Activated CD8-positive, alpha-beta memory T cell treated with anti-CD3 and anti-CD28 coated beads for 1 hour (primary cell): ENCODE measurements at places on chromosomes 5 and 9.

DNA sequence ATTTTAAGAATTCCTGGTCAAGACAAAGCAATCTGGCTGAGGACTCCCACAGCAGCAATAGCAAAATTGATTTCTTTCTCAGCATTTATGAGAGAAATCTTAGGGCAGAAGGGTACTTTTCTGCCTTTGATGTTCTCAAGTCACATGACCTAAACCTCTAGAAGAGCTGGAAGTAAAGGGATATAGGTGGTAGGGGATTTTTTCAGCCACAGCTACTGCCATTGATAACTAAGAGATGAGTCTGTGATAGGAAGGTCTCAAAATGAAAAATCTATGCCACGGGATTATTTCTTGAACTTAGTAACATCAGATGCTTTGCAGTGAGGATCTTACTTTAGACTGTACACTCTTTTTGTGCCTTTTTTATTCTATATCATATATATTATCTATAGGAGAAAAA lies 35.6 kb downstream of the IL6ST start:
- DNase-seq = no peak

DNA sequence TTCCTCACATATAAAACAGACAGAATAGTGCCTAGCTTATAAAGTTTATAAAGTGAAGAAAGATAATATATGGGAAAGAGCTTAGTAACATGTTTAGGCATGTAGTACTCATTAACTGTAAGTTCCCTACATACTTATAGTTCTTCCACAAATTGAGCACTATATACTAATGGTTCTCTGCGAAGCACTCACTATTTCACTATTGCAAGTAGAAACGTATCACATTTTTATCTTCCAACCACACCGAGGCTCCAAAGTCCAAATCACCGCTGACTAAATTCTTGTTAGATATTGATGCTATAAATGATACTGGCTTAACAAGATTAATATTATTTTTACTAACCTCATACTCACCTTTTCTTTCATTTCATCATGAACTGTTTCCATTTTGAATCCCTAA lies 61.0 kb downstream of the FBXW11 start:
- no peak for DNase-seq

DNA sequence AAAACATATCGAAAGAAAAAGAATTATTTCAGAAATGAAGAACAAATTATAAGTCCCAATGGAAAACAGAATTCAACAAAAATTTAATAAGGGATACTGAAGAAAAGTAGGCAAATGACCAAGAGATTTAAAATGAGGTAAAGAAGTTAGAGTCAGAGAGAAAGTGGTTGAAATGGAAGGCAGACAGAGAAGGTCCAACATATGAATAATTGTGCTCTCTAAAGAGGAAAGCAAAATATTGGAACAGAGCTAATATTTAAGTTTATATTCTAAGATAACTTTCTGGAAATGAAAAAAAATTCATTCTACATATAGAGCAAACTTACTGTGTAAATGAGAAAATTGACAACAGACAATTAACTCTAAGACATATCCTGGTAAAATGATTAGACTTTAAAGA lies 94.1 kb downstream of the PTCH1 start:
- no peak for DNase-seq

- no peak for DNase-seq
Observed at GRCh38 chr5:96489532-96489931, 56.5 kb upstream of the PCSK1 start.

DNA sequence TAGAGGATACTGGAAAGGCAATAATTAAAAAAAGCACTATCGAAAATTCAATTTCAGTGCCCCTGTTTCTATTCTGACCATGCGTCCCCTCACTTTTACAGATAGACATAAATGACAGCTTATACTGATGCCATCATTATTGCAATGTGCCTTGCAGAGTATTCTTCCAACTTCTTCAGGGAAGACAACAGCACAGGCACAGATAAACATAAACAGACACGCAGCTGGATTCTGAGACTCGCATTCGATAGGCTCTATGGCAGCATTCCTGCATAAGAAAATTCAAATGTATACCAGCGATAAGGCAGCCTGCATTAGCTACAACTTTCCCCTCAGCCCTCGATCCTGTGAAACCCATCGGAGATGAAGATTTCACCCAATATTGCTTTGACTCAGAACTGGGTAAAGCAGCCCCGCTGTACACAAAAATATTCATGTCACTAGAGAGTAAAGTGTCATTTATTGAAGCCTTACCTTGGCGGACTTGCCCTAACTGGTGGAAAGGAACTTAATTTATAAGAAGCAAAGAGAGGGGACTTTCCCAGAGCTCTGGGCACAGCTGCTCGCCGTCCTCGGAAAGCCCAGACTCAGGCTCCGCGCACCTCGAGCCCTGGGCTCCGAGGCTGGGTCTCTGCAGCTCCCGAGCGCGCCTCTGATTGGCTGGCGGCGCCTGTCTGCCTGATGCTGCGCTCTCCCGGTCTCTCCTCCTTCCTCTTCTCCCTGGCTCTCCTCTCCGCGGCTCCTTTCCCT lies at the start of gene CDH18:
Gene CDH18 (minus strand): TSS at position 589 of the 750 bp plus-strand sequence. CDS start 149,214 bp downstream, outside the sequence.
- DNase-seq = no peak

DNA sequence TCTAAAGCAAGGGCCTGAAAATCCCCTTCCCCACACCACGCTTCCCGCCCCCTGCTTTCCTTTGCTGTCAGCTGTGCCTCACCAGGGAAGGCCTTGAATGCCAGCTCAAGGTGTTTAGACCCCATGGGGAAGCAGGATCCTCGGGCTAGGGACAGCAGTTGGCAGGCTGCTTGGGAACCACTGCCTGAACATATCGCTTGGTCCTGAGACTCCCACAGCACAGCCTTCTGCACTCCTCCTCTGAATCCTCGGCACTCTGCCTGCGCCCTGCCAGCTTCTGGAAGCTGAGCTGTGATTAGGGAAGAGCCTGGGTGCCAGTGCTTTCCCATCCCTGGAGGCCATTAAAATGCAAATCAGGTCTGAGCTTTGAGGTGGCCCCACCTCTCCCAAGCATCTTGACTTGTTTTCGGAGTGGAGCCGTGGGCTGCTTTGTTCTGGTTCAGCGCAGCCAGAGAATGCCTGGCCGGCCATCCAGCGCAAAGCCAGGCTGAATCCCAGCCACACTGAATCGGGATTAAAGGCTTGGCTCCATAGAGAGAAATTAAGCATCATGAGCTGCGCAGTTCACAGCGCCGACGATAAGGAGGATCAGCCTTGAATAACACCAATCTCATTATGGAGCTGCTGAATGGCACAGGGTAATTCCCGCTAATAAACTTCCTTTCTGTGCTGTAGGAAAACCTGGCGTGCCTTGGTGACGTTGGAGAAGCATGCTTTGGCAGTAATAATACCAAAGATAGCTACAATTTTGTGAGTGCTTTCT lies 40.0 kb downstream of the AMBP start:
- no peak for DNase-seq

DNA sequence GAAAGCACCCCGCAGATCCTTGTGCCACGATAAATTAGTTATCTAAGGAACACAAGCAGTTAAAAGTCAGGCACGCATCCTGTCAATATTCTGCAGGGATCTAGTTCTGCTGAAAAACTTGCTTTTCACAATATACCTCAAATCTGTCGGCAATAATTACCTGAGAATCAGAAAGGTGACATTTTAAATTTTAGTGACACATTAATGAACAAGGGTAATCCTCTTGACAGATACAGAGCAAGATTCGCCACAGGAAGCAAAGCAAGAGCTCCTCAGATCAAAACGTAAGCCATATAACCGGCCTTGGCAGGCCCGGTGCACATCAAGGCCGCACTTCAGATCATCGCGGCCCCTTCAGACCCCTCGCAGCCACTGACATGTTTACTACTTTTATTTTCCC lies 185.7 kb downstream of the ATPSCKMT start:
- no peak for DNase-seq

- no peak for DNase-seq
Observed at GRCh38 chr5:177372910-177373309, 11.3 kb upstream of the SLC34A1 start.

DNA sequence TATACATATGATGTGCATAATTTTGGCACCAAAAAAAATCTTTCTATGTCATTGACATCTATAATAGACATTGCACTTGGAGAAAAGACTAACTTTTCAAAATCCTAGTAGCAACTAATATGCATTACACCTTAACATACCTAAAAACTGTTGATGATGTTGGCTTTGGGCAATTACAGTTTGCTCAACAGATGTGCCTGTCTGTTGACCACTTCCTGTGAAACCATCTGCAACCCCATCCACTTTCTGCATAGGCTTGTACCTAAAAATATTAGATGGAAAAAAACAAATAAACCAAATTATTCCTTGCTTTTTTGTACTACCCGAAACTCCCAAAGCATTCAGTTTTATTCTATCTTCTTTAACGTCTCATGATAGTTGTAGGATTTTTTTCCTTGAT lies 248.6 kb downstream of the RFX3 start:
- no peak for DNase-seq

- DNase-seq = no peak
Observed at GRCh38 chr9:14313951-14314423, at the start of gene NFIB. Gene NFIB (minus strand): TSS chr9:14314141. CDS start chr9:14313511, 630 bp downstream.

DNA sequence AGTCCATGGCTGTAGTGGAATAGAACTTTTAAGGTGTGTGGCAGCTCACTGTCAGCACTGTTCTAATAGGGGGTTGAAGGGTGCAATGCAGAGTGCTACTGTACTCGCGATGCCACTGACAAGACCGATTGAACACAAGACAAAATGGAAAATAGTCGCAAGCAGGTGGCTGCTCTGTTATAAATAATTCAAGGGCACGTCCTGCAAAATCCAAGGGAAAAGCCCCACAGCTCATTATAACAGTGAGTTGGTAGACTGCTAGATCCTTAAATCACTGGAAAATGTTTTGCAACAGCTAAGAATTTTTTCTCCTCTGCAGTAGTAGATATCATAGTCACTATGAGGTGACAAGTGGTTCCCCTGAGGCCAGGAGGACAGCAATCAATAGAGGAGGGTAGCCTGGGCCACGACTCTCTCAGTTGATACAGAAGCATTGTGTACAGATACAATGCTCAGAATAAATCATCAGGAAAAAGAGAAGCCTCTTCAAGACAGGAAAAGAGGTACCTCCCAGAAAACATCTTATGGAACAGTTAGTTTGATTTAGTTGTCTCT lies 926.3 kb downstream of the TLE4 start:
- DNase-seq = no peak

- DNase-seq = no peak
Observed at GRCh38 chr9:99127356-99128132, 22.6 kb downstream of the TGFBR1 start.

DNA sequence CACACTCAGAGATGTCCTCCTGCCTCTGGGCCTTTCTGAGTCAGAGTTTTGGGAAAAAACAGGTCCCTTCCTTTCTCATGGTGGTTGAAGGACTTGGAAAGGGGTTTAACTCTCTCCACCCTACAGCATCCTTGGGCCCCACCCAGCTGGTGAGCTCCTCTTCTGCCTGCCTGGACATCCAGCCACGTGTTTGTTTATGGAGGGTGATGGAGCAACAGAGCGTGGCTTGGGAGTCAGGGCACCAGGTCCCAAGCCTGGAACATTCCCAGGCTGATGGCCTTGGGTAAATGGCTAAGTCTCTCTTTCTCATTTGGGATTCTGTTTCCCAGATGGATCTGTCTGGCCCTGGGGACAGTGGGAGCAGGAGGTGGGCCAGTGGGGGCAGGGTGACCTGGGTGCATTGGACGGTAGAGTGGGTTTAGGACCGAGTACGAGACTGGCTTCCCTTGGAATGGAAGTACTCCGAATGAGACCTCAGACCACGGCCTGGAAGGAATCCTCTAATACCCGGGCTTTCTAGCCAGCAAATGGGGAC lies 141.1 kb upstream of the IRX2 start:
- DNase-seq = no peak

- no peak for DNase-seq
Observed at GRCh38 chr5:150624334-150625163, 15.9 kb upstream of the SYNPO start.

DNA sequence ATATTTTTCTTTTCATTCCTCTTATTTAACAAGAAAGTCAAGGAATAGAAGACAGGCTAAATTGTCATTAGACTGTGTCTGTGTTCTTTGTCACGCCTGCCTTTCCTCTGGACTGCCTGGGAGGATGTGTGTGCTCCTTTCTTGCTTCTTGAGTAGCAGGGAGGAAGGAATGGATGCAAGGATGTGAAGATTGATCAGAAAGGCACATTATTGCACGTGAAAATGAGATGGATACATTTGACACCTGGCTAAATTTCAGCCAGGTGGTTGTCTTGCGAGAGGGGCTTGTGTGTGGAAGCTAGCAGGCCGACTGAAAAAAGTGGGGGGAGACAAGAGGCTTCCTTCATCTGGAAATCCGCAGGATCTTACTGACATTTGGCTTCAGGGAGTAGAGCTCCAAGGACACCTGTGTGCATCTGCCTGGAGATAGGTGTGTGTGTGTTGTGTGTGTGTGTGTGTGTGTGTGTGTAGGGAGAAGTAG lies 200.1 kb downstream of the MEF2C start:
- no peak for DNase-seq

GRCh38 chr5:109714592-109714991 lies 24.9 kb downstream of the MAN2A1 start:
- DNase-seq = no peak

DNA sequence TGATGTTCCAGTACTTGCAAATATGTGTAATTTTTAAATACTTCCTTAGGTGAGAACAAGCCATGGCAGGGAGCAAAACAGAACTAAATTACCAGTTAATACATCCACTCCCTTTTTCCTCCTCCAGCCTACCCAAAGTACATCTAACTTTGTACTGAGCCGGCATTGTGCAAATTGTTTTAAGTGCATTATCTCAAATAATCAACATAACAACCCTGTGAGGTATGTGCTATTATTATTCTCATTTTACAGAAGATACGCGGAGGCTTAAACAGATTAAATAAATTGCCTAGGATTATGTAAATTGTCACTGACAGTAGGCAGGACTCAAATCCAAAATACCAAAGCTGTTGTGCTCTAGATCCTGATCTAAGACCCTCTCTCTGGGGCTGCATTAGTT lies 55.5 kb upstream of the KLF4 start:
- DNase-seq = no peak

DNA sequence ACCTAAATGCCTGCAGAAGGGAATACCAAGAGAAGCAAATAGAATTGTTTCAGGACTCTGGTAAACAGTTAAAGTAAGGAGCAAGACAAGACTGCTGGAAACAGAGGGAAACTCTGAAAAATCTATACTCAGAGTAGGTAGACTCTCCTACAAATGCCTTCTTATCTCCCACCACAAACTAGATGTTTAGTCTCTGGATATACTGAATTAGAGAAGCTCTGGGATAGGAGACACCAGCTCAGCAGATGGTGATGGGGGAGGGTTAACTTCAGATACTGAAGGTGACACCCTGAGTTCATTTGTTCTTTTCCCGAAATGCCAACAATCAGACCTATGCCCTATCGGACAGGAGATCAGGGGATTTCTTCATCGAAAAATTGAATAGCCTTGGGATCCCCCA lies 54.1 kb upstream of the CHD1 start:
- no peak for DNase-seq

DNA sequence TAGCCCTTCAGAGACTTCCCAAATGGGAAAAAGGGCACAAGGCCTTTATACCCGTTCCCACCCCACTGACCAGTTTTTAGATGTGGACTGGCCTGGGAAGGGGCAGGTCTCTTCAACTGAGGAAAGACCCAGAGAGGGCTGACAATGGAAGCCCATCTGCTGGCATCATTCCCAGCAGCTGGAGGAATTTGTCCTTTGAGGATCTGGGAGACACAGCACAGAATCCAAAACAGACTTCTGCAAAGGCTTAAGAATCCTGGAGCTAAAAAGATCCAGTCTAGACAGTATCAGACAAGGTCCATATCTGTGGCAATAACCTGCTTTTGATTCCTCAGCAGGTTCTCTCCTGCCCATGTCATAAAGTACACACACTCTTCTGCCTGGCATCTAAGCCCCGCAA lies 329.2 kb downstream of the TMEM167A start:
- DNase-seq = no peak
